NCI-H1436 treated with DMSO at 0.1 percent for 48 hours (cell line): ENCODE measurements at places on chromosomes 3 and 15.

DNA sequence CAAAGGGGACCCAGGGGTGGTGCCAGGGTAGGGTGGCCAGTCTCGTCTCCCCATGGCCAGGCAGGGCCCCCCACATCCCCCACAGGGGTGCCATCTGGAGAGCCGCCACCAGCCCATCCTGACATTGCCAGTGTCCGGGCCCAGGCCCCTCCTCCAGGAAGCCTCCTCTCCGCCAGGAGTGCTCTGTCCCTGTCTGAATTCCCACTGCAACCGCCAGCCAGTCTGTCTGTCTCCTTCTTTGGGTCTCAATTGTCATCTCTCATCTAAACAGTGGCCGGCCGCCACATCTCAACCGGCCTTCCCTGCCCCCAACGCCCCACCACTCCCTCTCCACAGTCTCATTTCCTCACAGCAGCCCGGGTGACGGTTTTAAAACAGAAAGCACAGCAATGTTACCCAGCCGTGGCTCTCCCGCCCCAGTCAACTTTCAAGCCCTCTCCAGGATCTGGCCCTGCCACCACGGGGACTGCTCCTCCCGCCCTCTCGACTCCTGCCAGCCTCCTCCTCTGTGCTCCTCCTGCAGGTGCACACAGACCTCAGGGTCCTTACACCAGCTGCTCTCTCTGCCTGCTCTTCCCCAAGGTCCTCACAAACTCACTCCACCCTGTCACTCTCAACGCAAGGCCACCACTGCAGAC, 57.0 kb downstream of the IQSEC1 start:
- DNase-seq = no peak

DNA sequence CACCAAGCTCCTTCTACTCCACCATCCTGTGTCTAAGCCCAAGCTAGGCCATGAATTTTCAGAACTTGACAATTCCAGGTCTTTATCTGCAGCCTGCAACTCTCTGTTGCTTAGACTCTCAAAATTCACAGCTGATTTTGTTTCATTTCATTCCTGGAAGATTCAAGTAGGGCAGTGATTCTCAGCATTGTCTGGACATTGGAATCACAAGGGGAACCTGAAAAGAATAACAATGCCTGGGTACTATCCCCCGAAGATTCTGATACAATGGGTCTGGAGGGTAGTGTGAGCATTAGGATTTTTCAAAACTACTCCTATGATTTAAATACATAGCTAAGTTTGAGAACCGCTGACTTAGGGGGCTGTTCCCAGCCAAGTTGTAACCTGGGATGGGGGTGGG, 534.7 kb upstream of the IL12A start:
- no peak for DNase-seq

DNA sequence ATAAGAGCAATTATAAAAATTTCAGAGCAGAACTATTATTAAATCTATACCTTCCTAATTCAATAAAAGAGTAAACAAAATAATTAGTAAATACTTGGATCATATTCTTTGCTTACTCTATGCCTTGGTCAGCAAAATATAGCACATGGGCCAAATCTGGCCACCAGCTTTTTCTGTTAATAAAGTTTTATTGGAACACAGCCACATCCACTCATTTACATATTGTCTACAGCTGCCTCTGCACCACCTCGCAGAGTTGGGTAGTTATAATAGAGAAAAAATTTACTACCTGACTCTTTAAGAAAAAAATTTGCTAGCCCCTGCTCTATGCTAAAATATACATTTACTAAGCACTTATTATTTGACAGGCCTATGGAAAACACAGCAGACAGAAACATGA, 32.2 kb upstream of the GANC start:
- no peak for DNase-seq

- no peak for DNase-seq
Observed at GRCh38 chr3:103730744-103731143, 1295.9 kb downstream of the ZPLD1 start.

DNA sequence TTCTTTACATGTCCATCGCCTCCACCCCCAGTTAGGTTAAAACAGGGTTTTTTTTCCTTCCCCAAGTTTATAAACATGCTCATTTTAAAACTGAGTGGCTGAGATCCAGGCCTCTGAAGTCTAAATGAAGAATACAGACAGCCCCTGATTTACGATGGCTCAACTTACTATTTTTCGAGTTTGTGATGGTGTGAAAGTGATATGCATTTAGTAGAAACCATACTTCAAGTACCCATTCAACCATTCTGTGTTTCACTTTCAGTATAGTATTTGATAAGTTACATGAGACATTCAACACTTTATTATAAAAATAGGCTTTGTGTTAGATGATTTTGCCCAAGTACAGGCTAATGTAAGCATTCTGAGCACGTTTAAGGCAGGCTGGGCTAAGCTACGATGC, 30.5 kb upstream of the GNB5 start:
- no peak for DNase-seq

DNA sequence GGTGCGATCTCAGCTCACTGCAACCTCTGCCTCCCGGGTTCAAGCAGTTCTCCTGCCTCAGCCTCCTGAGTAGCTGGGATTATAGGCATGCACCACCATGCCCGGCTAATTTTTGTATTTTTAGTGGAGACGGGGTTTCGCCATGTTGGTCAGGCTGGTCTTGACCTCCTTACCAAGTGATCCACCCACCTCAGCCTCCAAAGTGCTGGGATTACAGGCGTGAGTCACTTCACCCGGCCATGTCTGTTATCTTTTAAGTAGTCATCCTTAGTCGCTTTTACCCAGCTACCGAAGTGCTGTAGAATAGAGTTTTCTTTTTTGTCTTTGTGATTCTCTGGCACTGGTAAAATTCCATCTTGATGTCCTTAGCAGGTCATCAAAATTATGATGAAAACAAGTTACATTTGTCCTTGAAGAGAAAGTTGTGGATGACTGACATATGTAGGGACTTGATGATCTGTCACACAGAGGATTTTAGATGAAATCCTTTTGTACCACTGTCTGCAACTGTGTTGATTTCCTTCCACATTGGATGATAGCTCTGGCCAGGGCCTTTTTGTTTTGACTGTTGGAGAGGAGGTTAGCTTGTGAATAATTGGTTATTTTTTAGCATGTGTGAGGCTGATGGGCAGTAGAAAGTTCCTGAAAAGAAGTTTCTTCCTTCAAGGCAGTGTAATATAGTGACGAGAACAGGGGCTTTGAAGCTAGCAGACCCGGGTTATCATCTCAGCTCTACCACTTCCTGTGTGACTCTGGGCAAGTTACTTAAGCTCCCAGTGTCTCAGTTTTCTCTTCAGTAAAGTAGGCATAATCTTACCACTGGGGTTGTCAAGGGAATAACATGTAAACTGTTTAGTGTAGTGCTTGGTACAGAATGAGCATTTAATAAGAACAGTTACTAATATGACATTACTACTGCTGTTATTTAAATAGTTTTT, 18.8 kb downstream of the ATG7 start:
- no peak for DNase-seq

- DNase-seq = no peak
Observed at GRCh38 chr3:185733980-185734724, 90.7 kb downstream of the IGF2BP2 start.

DNA sequence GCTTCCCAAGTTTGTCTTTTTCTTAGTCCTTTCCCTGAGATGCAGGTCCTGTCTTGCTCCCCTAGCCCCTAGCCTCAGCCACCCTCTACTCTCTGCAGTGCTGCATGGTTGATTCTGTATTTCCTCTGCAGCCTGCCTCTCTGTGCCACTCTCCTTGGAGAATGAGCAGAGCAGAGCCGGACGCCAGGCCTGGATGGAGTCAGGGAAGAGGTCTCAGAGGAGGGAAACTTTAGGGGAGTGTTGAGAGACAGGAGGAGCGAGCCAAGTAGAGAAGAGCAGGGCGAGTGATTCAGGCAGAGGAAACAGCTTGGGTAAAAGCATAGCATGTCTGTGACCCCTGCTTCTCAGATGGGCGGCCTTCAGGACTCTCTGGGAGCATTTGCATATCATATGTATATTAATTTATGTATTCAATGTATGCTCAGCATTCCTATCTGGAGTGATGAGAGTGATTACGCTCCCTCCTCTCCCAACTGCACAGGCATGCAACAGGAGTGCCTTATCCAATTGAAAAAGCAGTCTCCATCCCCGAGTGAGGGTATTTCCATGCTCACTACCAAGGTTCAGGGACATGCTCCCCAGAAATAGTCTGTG, 166.7 kb downstream of the RORA start:
- DNase-seq = no peak

DNA sequence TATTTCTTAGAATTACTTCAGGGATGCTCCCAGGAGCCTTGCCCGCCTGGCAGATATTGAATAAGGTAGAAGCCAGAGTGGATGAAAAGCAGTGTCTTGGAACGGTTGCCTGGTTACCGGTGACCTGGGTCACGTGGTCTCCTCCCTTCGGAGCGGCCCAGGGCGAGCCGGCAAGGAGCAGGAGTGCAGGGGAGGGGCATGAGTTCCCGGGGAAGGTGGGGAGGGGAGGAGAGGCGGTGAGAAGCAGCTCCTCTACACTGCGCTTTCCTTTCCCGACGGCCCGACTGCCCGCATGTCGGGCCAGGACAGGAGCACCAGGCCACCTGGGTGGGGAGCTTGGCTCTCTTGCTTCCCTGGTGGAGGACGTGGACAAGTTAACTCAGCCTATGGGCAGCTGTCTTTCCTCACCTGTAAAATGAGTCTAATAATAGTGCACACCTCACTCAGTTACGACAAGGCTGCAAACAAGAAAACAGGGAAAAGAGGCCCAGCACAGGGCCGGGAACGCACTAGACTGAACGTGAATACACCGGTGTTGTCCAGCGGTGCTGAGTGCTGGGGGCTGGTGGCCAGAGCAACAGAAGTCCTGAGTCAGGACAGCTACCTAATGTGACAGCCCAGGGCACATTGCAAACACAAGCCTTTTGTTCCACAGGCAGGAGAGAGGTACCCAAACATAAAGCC, 198.3 kb downstream of the ADAMTS9 start:
- peak; percentile 7 for DNase-seq

DNA sequence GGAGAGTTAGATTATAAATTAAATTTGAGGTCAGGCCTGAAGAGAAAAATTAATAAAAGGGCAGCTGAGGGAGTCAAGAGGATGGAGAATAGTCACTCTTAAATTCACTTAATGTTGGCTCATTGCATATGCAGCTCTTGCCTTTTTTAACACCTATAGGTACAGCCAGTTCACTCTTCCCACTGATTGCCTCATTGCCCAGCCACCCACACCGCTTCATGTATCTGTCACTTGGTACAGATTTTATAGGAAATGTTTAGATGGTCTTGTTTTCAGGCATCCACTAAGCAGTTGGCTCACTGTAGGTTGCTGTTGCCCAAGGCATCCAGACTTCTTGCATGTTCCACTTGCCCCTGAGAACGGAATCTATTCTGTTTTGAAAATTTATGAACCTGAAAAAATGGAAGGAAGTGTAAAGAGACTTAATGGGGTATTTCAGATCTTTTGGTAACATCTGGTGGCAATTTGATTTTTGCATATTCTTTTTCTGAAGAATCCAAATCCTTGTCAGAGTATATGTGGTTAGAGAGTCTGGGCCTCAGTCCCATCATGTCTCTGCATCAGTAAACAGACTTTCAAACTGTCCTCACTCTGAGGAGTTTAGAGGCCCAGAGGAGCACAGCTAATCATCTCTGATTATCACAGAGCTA, 151.9 kb downstream of the RBPMS2 start:
- DNase-seq = no peak

- DNase-seq = no peak
Observed at GRCh38 chr15:41797201-41797944, 23.1 kb downstream of the MAPKBP1 start.

- no peak for DNase-seq
Observed at GRCh38 chr15:98730860-98731711, 82.7 kb downstream of the IGF1R start.

DNA sequence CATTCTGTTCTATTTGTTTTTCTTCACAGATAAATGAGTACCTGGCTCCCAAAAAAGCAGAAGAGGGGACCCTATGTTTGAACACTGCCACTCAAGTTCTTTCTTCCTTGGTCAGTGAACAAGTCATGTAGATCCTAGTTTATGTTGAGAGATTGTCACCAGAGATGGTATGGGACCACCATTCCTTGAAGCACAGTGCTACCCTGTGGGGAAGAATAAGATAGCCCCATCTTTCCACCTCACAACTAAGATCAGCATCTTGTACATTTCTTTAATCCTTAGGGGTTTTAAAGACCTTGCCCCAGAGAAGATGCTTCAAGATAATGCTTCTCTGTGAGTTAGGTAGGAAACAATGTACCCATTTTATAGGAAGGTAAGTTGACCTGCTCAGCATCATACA, 233.5 kb upstream of the WNT5A start:
- no peak for DNase-seq

GRCh38 chr3:96700322-96701315, 113.8 kb upstream of the EPHA6 start:
- DNase-seq = no peak

GRCh38 chr3:104604326-104605010, 762.2 kb upstream of the ALCAM start:
- peak; percentile 44 for DNase-seq

DNA sequence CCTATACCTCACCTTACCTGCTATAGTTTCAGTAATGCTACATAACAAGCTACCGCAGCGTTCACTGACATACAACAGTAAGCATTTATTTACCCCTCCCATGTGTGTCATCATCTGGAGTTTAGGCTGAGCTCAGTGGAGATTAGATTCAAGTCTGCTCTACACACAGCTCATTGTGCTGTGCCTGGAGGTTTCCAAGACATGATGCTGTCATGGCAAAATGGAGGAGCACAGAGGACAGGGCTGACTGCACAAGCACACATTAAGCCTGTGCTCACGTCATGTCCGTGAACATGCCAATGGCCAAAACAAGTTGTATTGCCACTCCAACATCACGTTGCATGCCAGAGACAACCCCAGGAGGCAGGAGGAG, 333.8 kb upstream of the TRIM42 start:
- DNase-seq = no peak

DNA sequence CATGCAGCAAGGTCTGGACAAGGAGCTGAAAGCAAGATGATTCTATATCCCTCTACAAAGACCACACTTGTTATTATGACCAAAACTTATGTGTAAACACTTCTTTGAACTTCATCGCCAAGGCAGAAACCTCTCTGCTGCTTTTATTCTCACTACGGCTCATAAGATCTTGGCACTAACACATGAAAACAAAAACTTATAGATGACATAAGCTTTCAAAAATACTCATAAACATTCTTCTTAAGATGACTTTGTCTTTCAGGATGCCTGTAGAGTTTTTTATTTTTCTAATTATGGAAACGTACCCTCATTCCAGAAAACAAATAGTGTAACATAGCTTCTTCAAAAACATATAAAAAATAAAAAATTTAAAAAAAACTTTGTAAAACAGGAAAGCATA, 12.5 kb upstream of the C15orf61 start:
- DNase-seq = no peak

- DNase-seq = no peak
Observed at GRCh38 chr15:44315126-44315525, 26.6 kb downstream of the GOLM2 start.

GRCh38 chr3:33385423-33385822, 54.8 kb downstream of the UBP1 start:
- DNase-seq = no peak
